ENCODE measurements at places on chromosomes 3 and 15.
A peak's percentile ranks its signal among the peaks of the same experiment; 100 is the strongest.

GRCh38 chr3:76938962-76939361 is 100.9 kb upstream of the ROBO2 start:
- no peak for DNase-seq

DNA sequence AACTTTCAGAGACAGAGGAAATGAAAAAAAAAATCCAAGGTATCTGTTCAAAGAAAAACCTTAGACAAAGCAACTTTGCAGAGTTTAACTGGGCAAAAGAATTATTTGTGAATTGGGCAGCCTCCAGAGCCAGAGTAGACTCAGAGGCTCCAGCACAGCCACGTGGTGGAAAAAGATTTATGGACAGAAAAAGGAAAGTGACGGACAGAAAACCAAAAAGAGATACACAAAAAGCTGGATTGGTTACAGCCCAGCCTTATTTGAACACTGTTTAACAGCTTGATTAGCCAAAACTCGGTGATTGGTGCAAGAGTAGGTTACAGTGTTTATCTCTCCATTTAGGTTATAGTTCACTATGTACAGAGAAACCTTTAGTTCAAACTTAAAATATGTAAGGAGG is 23.7 kb upstream of the GPD1L start:
- no peak for DNase-seq

DNA sequence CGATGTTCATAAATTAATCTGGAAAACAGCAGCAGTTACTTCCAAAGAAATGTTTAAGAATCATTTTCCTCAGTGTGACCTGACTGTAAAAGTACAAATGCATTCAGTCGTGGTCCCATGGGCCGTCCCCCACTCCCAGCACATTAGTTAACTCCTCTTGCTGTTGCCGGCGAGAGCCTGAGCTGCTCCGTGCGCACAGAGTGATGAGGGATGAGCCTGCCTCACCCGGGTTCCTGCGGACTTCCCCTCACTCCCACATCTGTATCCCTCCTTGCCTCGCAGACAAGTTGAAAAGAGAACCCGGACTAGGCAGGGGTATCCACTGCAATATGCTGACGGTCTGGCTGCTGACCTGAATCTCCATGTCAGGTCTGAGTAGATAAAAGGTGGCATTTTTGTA is 861.7 kb upstream of the NR2F2 start:
- DNase-seq, result no peak

- DNase-seq, result no peak
Observed at GRCh38 chr3:144754076-144754783, 782.6 kb downstream of the DIPK2A start.

GRCh38 chr3:188686324-188686723 is 485.4 kb upstream of the TPRG1 start:
- no peak for DNase-seq

GRCh38 chr3:48301800-48302166 is 31.7 kb downstream of the SPINK8 start:
- no peak for DNase-seq

DNA sequence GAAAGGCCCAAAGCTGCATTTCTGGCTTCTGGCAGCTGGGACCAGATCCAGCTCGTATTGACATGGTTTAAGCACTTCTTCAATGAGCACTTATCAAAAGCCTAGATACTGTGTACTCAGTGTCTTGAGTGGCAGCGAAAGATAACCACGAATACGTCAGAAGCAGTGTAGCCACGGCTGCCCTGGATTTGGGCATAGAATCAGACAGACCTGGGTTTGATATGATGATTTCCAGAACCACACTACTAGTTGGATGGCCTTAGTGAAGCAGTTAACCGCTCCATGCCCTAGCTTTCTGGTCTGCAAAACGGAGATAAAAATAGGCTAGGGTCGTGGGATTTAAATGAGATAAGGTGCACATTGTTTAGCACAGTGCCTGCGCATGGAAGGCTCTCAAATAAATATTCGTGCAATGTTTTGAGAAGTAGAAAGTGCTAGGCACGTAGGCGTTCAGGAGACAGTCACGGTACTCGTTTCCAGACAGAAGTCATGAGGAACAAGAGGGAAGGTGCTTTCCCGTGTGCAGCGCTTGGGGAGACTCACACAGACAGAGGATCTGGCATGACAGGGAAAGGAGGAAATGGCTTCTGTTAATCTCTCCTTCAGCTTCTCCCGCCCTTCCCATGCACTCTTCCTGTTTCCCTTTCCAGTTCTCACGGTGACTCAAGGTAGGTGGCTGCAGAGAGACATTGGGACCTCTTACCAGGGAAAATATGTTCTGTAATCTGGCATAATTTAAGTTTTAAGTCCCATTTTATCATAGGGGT is 70.3 kb downstream of the CCNL1 start:
- no peak for DNase-seq

DNA sequence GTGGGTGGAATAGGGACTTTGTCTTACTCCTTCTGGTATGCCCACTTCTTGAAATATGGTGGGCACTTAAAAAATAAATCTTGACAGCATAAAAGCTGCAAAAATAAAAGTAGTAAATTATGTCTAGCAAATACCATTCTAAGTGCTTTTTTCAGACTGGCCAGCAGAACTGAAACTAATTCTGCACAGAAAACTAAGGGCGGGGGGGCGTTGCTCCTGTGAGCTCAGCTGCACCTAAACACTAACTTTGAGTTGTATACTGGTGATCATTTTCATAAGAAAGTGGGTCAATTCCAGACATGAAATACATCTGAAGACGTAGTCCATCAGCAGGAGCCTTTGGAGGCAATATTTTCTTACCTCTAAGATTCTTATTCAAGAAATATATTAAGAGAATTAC is 114.8 kb downstream of the WDR76 start:
- peak; percentile 30 for DNase-seq

DNA sequence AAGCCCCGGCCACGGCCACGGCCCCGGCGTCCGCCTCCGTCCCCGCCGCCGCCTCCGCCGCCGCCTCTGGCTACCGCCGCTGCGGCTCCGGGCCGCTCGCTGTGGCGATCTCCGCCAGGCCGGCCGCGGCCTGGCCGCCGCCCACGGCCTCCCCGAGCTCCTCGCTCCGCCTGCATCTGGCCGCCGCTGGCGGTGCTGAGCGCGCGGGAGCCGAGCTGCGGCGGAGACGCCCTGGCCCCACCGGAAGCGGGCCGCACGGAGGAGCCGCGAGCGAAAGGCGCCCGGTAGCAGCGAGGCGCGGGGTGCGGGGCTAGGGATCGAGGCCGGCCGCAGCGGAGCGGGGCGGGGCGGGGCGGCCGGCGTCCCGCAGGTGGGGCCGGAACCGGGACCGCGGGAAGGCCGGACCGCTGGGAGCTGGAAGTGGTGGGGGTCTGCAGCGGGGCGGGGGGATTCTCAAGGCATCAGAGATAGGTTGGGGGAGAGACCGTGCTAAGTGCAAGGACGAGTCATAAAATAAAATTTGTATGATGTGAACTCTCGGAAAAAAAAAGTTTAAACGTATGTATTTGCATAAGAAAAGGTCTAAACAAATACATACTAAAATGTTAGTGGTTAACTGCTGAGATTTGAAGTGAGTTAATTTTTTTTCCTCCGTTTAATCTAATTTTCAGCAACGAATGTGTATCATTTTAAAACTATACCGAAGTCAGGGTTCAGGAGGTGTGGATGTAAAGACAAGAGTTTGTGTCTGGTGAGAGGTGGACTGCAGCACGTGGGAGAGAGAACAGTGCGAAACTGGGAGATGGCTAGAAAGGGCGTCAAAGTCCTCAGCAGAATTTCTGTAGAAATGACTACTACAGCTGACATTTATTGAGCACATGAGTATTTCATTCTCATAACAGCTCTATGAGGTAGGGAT is at the start of gene AVEN:
AVEN (minus strand) TSS at position 334 of the 919 bp plus-strand sequence; CDS start at position 176, 158 bp downstream.
- no peak for DNase-seq

DNA sequence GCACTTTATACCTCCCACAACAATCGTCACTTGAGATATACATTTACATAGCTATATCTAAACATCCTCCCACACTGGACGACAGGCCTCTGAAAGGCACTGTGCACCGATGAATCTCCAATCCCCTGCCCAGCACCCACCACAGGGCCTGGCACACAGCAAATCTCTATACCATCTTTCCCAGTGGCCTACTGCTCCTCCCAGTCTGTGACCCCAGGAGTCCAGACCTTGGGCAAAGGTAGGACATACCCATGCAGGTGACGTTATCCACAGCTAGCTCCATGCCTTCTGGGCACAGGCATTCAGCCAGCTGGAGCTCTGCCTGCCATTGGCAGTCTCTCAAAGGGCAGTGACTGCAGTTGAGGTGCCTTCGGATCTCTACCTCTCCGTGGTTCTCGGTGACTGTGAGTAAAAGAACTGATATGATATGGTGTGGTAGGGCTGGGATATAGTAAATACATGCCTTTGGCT is 5.8 kb downstream of the LTK start:
- no peak for DNase-seq

DNA sequence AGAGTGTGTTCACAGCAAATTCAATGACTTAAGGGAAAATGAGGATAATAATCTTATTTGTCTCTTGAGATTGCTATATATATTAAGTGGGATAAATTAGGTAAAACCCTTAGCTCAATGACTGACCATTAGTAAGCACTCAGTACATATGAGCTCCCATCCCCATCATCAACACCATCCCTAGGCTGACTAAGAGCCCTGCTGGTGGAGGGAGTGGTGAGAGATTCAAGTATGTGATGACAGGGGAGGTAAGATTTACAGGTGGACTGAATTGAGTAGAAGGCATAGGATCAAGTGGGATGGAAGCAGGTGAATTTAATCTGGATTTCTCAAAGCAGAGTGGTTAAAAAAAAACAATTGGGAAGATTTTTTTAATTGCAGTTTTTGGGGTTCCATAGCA is 21.0 kb upstream of the LRRN1 start:
- no peak for DNase-seq

- DNase-seq, result no peak
Observed at GRCh38 chr3:38085943-38086324, 46.9 kb downstream of the DLEC1 start.

GRCh38 chr3:165128544-165128943 is 50.2 kb upstream of the SI start:
- DNase-seq, result no peak

GRCh38 chr3:125374996-125375941 is at the start of gene ZNF148:
TSS of gene ZNF148 (minus strand) at chr3:125375325. CDS start at chr3:125313640, 61,685 bp downstream.
- DNase-seq, result peak; percentile 80

DNA sequence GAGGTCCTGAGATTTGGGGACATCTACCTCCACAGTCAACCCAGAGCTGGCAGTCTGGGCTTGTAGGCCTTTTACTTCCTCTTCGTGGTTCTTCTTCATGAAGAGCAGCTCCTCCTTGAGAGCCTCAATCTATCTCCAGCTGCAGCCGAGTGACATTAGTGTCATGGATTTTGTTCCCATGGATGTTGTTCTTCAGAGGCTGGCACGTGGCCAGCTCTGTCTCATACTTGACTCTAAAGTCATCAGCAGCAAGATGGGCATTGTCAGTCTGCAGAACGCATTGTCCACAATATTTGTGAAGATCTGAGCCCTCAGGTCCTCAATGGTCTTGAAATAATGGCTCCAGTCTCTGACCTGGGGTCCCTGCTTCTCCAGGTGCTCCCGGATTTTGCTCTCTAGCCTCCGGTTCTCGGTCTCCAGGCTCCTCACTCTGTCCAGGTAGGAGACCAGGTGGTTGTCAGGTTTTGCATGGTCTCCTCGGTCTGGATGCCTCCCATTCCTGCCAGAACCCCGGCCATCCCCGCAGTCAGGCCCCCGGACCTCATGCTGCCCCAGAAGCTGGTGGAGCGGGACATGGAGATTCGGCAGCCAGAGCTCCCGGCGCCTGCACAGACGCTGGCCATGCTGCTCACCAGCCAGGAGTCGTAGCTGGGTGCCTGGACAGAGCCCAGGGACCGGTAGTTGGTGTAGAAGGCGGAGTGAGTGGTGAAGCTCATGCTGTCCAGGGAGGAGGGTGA is 3.4 kb upstream of the CCNL1 start:
- DNase-seq, result no peak

DNA sequence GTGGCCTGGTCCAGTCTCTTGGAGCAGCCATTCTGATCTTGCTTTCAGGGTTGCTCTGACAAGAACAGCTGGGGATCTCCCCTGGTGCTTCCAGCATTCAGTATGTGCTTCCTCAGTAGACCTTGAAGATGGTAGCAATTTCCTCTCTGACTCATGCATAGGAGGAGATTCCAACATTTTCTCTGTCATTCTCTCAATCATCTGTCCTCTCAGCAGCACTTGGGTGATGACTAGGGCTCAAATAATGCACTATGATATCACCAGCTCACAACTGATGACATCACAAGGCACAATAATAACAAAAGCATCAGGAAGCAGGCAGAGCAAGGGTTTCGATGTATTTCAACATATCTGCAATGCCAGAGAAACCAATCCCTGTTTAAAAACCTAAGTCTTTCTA is 52.7 kb downstream of the NFKBIZ start:
- no peak for DNase-seq

GRCh38 chr3:47421741-47422649 is 41.2 kb downstream of the PTPN23 start:
- no peak for DNase-seq
